ENCODE measurements at places on chromosomes 5 and 9.

- peak; percentile 79 for DNase-seq
Observed at GRCh38 chr9:129697656-129698253, 32.3 kb downstream of the PRRX2 start.

DNA sequence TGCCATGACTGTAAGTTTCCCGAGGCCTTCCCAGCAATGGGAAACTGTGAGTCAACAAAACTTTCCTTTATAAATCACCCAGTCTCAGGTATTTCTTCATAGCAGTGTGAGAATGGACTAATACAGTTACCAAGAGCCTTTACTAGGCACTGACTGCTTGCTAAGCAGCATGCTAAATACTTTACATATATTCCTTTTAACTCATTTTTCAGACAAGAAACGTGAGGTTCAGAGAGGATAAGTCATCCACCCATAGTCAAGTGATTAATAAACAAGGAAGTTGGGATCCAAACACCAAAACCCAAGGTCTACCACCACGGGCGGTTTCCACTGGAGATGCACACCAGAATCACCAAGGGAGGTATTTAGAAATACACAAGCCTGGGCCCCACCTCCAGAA, 50.8 kb downstream of the GABBR2 start:
- no peak for DNase-seq

GRCh38 chr5:91384671-91385430, 1.7 kb upstream of the ARRDC3 start:
- DNase-seq, result peak; percentile 42

- no peak for DNase-seq
Observed at GRCh38 chr9:101628173-101628572, 33.4 kb upstream of the PPP3R2 start.

- DNase-seq, result peak; percentile 45
Observed at GRCh38 chr5:36444582-36445418, 143.1 kb upstream of the RANBP3L start.

DNA sequence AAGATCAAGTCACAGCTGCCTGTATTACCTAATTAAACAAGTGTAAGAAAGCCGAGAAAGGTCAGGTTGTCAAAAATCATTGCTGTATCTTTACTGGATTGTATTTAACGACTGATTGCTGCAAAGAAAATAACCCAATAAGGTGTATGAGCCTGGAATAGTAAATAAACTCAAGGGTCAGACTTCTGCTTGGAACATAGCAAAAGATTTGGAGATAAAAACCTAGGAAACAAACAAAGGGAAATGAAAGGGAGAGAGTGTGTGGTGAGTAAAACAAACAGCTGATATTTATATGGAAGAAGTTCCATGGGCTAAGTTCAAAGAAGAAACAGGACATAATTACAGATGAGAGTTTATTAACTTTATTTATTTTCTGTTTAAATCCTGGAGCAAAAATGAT, 354.0 kb downstream of the TLR4 start:
- no peak for DNase-seq

- no peak for DNase-seq
Observed at GRCh38 chr5:114249823-114250222, 112.0 kb upstream of the KCNN2 start.

DNA sequence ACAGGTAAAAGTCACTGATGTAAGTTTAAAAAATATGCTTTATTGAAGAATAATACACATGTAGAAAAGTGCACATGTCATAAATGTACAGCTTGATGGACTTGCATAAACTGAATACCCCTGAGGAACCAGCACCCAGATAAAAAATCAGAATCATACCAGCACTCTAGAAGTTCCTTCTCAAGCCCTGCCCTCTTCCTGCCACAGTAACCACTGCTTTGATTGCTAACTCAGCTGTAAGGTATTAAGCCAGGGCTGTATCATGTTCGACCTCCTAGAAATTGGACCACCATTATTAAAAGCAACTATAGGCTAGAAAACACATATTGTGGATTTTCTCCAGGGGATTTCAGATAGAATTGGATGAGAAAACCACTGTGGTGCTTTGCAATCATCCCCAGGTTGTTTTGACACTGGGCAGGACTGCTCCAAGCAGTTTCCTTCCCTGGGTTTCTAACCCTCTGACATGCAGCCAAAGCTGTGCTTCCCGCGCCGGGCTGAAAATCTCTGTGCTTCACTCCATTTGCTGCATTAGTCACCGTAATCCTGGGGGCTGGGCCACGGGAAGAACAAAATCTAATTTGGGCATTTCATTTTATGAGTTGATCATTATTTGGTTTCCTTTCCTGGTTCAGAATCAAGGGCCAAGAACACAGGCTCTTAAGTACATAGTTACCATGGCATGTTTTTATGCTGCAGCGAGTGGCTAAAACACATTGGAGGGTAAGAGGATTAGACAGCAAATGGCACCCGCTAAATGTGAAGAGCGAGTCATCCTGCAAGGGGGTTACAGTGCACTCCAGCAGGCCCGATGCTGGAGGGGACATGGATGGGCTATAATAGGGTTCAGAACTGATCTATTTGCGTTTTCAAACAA, 139.4 kb upstream of the IL12B start:
- no peak for DNase-seq
